Stimulated activated CD4-positive, alpha-beta T cell treated with anti-CD3 and anti-CD28 coated beads, Interleukin-1b, Interleukin-23, amount 100 ng/mL, for 1 hour (primary cell): ENCODE measurements at places on chromosomes 12 and 14.

GRCh38 chr12:32367381-32367780, 32.0 kb upstream of the FGD4 start:
- DNase-seq: no peak

GRCh38 chr12:105897311-105897725, 241.4 kb downstream of the NUAK1 start:
- DNase-seq: no peak

GRCh38 chr14:103817595-103817994, 29.8 kb downstream of the PPP1R13B start:
- DNase-seq: no peak

- no peak for DNase-seq
Observed at GRCh38 chr12:125983784-125984500, 918.7 kb downstream of the AACS start.

DNA sequence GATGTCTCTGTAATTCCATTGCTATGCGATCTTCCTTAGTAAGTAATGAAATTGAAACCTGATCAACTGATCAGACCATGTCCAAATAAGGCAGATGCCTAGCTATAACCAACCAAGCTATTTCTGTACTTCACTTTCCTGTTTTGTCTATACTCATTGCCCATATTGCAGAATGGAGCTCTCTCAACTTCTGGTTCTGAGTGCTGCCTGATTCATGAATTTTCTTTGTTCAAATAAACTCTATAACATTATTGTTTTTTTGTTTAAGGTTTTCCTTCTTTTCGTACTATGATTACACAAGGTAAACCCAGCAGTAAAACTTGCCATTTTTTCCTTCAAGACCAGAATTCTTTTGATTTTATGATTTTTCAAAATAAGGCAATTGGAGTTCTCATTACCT, 16.3 kb downstream of the COX16 start:
- no peak for DNase-seq

DNA sequence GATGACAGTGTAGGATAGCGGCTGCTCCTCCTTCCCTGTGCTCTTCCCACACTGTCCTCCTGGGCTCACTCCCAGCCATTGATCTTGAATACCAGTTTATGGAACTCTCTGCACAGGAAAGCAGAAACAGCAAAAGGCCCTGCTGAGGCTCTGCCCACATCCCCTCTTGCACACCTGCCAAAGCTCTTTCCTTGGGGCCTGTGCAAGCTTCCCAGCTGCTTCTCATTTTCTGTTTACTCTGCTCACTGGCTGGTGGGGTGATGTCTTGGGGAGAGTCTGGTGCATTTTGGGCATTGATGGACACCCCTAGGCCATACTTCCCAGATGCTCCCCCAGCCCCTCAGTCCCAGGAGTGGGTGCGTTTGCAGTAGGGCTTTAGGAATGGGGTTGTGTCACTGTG, 361.8 kb downstream of the TMEM121 start:
- no peak for DNase-seq

DNA sequence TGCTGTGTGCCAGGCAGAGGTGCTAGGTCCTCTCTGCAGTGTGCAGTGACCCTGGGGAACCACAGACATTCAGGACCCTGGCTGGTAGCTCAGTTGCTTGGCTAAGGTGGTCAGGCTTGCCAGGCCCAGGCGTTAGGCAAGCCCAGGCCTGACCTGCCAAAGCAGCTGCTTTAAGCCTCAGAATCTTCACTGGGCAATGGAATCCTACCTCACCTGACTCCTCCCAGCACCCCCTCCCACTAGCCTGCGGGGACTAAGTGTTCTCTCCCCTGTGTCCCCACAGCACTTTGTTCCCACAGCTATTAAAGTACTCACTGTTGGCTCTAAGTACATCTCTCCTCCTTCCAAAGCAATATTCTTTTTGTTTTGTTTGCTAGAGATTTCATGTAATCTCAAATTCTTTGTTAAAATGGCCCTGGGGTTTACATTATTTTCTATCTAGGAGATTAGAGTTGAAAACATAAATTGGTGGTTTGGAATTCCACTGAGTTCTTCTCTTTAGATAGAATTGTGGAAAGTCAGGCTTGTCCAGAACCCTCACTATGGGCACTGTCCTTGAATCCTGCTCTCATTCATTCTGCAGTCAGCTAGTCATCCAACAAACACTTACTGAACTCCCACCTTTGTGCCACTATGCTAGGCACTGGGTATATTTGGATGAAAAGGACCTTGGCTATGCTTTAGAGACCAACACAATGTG, 44.4 kb downstream of the DGLUCY start:
- no peak for DNase-seq

DNA sequence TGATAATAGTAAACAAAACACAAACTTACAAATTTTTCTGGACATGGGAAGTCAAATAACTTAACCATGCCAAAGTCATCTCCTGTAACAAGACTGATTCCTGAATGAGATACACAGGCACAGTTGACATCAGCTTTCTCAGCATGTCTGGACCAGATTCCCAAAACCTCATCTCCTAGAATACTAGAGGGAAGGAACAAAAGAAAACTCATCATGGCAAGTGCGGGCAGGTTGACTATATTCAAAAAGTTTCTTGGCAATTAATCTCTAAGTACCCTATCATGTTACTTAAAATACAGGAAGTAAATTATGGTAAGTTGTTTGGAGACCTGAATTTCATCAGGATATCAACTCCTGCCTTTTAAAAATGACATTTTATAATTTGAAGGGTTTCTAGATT, 53.9 kb downstream of the ZC3H14 start:
- no peak for DNase-seq

DNA sequence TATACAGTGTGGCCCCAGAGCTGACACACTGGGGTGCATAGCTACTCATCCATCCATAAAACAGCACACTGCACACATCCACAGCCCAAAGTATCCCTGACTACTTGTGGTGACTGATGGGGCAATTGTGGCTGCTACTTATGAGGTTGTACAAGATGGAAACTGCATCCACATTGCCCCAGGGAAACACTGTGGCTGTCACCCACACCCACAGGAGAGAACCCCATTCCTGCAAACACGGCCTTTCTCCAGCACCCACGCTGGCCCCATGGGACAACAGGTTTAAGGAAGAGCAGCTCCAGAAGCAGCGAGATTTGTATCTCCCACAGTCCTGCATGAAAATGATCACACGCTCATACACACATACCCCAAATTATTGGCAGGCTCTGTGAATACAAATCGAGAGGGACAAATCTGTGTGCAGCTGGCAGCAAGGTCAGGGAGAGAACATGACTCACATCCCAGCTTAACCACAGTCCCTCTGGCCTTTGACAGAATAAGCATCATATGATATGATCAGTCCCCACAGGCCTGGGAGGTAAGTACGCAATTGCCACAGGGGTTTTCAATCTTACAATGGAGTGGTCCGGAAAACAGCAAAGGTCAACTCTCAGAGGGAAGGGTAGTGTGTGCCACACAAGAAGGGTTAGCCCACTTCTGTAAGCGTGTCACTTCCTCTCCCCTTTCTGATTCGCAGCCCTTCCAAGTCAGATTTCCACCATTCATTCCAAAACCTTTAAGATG, 61.9 kb downstream of the ESR2 start:
- no peak for DNase-seq

- DNase-seq: no peak
Observed at GRCh38 chr12:293199-293598, 30.6 kb upstream of the SLC6A13 start.

GRCh38 chr14:79274641-79275291, 936.5 kb downstream of the DIO2 start:
- no peak for DNase-seq

- no peak for DNase-seq
Observed at GRCh38 chr12:70121562-70121961, 121.7 kb upstream of the CNOT2 start.

GRCh38 chr12:28186500-28186899, 3.8 kb upstream of the CCDC91 start:
- DNase-seq: no peak

GRCh38 chr12:101697930-101698799, 725 bp downstream of the CHPT1 start:
- DNase-seq: no peak
